ENCODE measurements at places on chromosomes 12 and 14.

DNA sequence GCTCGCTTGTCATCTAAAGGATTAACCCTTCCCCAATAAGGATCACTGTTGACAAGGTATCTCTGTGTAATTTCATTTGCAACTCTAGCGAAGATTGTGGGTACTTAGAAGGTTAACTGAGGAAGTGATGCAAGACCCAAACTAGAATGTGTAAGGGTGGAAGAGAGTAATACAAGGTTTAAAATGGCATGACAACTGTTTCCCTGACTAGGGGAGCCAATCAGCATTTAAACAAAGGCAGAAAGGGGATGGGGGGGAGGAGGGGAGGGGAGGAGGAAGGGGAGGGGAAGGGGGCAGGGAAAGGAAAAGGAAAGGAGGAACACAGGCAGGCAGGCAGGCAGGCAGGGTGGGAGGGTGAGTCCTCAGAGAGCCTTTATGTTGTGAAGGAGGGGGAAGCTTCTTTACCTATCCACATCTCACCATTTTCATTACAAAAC, 31.1 kb downstream of the NRDE2 start:
- peak; percentile 44 for DNase-seq

GRCh38 chr12:25146686-25147085, 48.3 kb downstream of the DNAI7 start:
- DNase-seq = no peak

DNA sequence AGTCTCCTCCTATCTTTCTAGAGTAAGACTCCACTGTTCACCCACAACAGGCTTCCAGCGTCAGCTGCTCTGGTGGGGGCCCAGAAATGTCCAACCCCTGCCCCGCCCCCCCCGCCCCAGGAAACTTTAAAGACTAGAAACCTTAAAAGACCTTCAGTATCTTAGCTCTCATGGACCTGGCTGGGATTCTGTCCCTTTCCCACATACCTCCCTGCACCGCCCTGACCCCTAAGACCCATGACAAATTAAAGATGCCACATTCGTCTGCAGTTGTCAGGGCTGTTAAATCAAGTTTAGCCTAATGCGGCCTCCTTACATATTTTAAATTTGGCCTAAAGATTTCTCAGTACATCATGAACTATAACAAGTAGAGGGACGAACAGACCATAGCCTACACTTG, 10.0 kb upstream of the SERPINA10 start:
- DNase-seq = no peak

- DNase-seq = no peak
Observed at GRCh38 chr12:104490186-104490585, 33.4 kb downstream of the CHST11 start.

GRCh38 chr14:77076113-77076631, 21.9 kb upstream of the CIPC start:
- no peak for DNase-seq

DNA sequence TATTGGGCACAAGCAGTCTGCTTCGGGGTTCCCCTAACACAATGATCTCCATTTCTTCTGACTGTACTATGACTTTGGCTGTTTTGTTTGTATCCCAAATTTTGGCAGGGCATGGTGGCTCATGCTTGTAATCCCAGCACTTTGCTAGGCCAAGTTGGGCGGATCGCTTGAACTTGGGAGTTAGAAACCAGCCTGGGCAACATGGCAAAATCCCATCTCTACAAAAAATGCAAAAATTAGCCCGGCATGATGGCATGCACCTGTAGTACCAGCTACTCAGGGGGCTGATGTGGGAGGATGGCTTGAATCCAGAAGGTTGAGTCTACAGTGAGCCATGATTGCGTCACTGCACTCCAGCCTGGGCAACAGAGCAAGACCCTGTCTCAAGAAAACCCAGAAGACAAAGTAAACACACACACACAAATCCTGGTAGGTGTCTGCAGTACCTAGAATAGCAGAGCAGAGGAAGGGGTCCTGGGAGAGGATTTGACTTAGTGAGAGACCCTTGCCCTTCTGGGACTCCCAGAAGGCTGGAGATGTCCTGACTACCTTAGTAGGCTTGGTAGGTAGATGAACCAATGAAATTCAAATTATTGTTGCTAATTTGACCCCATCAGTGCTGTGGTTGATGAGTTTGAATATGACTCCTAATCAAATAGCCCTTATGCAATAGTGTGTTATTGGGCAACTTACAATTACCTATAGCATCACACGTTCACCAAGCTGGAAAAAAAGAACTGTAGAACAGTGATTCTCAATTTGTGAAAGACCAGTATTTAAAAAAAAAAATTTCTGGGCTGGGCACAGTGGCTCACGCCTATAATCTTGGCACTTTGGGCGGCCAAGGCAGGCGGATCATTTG, 6.8 kb upstream of the AEBP2 start:
- no peak for DNase-seq

DNA sequence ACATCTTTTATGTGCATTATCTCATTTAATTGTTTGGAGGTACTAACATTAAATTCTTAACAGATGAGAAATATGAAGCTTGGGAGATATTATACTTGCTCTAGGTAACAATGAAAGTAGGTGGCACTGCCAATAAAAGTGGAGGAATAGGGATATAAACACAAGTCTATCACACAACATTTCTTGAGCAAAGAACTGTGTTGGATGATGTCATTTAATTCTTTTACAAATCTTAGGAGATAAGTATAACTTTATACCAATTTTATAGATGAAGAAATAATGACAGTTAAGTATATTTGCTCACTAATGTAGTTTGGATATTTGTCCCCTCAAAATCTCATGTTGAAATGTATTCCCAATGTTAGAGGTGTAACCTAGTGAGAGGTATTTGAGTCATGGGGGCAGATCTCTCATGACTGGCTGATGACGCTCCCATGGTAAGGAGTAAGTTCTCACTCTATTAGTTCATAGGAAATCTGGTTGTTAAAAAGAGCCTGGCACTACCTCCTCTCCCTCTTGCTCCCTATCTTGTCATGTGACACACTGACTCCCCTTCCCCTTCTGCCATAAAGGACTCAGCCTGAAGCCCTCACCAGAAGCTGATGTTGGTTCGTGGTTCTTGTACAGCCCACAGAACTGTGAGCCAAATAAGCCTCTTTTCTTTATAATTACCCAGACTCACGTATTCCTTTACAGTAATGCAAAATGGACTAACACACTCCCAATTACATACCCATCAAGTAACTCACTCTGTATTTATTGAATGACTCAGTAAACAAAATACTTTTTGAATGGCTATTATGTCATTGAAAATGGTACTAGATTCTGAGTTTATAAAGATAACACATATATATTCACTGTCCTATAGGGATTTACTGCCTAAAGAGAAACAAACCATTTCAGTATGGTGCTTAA, 146.8 kb upstream of the KITLG start:
- DNase-seq = peak; percentile 38

- DNase-seq = no peak
Observed at GRCh38 chr12:124795081-124795948, 68.3 kb downstream of the SCARB1 start.

- peak; percentile 54 for DNase-seq
Observed at GRCh38 chr12:14993537-14994266, 20.9 kb downstream of the PDE6H start.

GRCh38 chr12:110038741-110039084, 9.6 kb downstream of the C12orf76 start:
- DNase-seq = no peak

GRCh38 chr12:6200256-6201212, at the start of gene CD9:
Gene CD9 (plus strand): TSS chr12:6200400. CDS start chr12:6200500, 100 bp downstream.
- DNase-seq = no peak

DNA sequence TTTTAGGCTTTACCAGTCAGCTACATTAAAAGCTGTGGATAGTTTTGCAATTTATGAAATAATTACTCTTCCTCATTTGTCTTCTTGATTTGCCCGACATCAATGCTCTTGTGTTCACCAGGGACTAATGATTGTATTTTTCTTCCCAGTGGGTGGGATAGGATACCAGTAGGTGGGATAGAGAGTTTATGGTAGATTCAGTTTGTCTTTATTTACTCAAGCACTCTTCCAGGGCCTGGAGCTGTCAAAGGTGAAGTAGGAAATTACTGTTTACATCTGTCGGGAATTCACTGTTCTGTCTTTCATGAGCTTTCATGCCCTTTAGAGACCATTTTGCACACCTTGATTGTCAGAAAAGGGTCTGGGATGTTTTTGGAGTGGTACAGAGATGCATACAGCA, 36.6 kb downstream of the ETV6 start:
- no peak for DNase-seq

DNA sequence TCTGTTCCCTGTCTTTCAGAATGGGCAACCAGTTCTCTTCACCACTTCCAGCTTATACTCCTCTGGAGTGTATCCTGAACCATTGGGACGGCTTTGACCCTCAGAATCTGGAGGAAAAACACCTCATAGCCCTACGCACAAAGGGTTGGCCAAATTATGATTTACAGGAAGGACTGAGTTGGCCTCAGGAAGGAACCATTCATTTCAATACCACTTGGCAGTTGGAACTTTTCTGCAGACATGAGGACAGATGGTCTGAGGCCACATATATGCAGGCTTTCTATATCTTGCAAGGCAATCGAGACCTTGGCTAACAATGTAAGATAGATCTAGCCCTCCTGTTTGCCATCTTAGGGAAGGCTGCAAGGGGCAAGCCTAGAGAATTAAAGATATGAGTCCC, 24.0 kb downstream of the CLECL1 start:
- no peak for DNase-seq

GRCh38 chr14:21780429-21781084, 106.9 kb upstream of the OR4E1 start:
- DNase-seq = no peak

GRCh38 chr12:58504143-58504938, 416.0 kb downstream of the LRIG3 start:
- peak; percentile 84 for DNase-seq

- peak; percentile 13 for DNase-seq
Observed at GRCh38 chr14:64502887-64503433, 678 bp downstream of the ZBTB25 start.

DNA sequence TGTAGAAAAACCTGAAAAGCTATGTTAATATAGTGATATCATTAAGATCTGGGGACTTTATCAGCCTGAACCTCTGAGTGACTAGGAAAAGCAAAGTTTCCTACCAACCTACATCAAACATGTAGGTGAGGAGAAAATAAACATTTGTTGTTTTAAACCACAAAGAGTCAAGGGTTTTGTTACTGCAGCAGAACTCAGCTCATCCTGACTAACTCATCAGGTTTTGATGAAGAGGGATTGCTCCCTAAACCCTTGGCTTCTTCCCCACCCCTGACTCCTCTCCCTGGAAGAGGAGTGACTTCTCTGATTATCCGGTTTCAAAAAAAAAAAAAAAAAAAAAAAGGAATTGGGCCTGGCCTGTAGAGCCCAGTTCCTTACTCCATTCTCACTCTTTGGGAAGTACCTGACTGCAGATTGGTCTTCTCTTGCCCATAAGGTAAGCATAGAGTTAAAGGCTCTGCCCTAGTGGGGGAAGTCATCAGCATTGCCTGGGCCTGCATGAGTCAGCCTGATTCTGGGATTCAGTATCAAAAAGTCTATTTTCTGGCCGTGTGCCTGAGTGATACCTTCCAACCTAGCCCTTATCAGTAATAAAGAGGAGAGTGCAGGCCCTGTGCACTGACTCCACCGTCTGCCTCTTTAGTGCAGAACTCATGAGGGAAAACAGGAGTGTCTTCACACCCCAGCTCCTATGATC, 16.9 kb downstream of the BDKRB1 start:
- DNase-seq = no peak

DNA sequence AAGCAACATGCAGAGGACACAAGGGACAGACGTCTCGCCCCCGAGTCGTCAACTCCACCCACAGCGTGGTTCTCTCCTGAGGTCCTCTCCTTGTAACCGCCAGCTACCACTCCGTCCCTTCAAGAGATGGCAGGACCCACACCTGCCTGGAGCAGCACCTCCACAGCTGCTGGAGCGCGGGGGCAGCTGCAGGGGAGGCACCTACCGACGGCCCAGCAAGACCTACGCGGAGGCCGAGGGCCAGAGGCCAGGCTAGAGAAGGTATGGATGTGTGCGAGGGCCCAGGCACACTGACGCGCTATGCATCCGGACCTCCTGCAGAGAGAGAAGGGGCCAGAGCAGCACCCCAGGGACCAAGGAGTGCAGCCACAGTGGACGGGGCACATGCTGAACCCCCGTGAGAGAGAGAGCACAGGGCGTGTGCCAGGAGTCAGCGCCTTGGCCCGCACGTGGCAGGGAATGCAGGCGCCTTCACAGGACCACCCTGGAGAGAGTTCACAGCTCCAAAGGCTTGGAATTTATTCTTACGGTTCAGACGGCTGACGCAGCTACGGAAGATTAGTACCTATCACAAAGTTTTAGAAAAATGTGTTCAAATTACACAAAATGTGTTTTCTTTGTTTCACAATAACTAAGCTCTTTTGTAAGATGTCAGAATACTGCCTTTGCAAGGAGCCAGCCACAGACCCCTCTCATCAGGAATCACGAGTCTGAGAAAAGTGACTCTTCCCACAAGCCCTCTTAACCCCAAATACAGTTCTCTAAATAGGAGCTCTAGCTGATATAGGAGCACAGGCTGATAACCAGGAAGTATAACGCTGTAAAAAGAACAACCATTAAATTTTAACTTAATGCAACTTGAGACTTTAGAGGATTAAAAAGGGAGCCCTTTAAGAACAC, 36.8 kb downstream of the CDC42BPB start:
- no peak for DNase-seq
